ENCODE measurements at places on chromosomes 5 and 9. TPM values are rescaled to one million over a fixed set of nuclear protein-coding genes. Genes with fewer than 3 reads are reported as not detected.

DNA sequence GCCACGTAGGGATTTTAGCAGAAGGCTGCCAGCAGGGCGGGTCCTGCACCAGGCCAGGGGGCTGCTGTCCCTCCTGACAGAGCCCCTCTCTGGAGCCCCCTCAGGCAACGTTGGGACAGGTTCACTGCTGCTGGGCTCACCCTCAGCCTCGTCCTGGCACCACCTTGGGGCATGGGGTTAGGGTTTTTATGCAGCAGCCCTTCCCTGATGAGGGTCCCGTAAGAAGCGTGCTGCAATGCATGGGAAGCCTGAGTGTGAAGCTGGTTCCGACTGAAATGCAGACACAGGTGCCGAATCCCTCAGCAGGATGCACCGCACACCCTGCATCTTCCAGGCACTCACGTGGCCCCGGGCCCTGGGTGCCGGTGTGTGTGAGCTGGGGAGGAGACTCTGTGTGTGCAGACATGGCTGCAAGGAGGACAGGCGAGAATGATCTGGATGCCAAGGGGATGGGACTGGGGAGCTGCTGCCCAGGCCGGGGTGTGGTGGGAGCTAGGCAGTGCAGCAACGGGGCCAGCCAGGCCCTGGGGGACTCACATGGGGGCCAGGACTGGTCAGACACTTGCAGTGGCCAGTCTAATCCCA lies 27.1 kb downstream of the ZDHHC11B start:
- DNase-seq, result no peak

DNA sequence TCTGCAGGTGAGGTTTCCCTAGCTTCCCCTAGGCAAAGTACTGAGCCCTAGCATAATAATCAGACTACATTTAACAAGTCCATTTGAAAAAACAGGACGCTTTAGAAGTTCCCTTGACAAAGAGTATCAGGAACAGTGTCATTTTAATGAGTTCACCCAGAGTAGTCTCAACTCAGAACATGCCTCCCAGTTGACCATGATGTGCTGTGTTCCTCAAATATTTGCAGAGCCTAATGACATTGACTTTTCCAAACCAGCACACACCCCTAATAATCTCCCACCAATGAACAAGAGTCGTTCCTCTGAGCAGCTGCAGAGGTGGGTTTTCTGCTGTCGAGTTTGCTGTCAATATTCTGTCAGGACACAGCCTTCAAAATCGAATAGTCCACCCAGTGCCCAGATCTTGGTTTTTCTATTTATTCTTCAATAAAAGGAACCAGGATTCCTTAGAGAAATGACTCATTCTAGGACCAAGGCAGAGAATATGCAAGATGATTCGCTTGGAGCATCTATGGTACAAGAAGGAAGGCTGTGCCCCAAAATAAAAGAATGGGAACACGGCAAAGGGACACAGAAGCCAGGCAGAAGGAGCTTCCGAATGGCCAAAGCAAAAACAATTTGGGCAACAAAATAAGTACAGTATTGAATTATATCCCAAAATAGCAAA lies 57.6 kb downstream of the OTULIN start:
- no peak for DNase-seq

DNA sequence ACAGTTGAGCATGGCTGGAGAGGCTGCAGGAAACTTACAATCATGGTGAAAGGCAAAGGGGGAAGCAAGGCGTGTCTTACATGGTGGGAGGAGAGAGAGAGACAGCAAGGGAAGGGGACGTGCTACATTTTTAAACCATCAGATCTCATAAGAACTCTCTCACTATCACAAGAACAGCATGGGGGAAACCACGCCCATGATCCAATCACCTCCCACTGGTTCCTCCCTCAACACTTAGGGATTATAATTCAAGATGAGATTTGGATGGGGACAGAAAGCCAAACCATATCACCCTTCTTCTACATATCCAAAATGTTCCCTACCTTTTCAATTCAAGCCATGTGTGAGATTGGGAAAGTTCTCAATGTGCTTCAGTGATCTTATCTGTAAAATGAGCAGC lies 22.9 kb upstream of the GLRX start:
- no peak for DNase-seq

DNA sequence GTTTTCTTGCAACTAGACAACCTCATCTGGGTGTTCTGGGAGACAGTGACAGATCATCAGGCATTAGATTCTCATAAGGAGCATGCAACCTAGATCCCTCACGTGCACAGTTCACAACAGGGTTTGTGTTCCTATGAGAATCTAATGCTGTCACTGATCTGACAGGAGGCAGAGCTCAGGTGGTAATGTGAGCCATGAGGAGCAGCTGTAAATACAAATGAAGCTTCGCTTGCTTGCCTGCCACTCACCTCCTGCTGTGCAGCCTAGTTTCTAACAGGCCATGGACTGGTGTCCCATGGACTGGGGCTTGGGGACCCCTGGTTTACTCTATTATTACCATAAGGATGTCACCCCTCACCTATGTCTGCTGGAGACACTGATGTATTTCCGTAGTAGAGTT lies 166.8 kb downstream of the PSAT1 start:
- DNase-seq, result no peak

DNA sequence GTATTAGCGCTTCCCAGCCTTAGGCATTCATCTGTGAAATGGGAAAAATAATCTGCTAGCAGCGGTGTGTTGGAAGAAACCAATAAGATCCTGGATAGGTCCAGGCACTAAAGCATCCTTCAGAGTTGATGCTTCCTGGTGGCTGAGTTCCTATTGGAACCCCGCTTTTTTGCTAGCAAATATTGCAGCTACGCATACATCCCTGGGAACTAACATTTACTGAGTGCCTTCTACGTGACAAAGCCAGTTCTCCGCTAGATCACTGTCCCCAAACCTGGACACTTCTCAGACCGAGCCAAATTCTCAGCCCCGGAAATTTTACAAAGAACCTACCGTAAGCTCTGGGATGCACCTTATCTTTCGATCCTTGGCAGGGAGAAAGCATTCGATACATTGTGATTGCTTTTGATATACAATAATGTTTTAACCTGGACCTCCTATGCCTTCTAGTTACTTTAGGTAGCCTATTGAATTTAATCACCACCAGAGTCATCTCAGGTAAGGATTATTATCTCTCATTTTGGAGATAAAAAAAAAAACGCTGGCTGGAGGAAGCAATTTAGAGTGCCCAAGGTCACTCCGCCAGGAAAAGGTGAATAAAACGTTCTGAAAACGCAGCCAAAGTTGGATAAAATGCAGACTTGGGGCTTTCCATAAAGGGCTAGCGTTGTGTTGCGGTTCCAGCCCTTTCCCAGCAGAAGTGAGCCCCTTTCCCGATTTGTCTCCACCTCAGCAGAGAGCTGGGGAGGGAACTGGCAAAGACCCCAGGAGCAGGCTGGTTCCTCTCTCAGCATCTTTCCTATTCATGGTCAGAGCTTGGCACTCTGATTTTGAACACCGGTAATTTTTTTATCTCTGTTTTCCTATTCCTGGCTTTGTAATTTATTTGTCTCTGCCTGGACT lies 2.6 kb upstream of the MSX2 start:
- DNase-seq, result no peak

GRCh38 chr9:69443178-69443577 lies 118.2 kb downstream of the ENTREP1 start:
- DNase-seq, result no peak

GRCh38 chr5:7592910-7593309 lies 197.0 kb downstream of the ADCY2 start:
- no peak for DNase-seq

HSD17B3 gene
- total RNA-seq, result 0.35 TPM
